ENCODE measurements at places on chromosomes 3 and 15. TPM values are rescaled to one million over a fixed set of nuclear protein-coding genes. Genes with fewer than 3 reads are reported as not detected.
A peak's percentile ranks its signal among the peaks of the same experiment; 100 is the strongest.

Gene CP
- not detected for total RNA-seq

Gene PTX3
- total RNA-seq = not detected

Gene CYP1A1
- 0.48 TPM for total RNA-seq

Gene NAA80
- total RNA-seq = 24.9 TPM

Gene CPLX3
- 0.16 TPM for total RNA-seq

Gene HTR3E
- total RNA-seq = not detected

Gene SKOR1
- 0.09 TPM for total RNA-seq

Gene IGDCC3
- not detected for total RNA-seq

Gene TM4SF1
- total RNA-seq = not detected

Gene WDR93
- not detected for total RNA-seq

Gene GTPBP8
- 22.7 TPM for total RNA-seq

GRCh38 chr3:185658504-185658912 is 72.4 kb downstream of the SENP2 start:
- no peaks in the 10 kb centered on the region for H3K36me3 ChIP-seq
- peaks cover 4% of the 10 kb centered on the region for H3K27me3 ChIP-seq
- peaks cover 2% of the 10 kb centered on the region for H3K4me1 ChIP-seq
- H3K4me3 ChIP-seq = no peak overlapping the region
- no peak for DNase-seq

DNA sequence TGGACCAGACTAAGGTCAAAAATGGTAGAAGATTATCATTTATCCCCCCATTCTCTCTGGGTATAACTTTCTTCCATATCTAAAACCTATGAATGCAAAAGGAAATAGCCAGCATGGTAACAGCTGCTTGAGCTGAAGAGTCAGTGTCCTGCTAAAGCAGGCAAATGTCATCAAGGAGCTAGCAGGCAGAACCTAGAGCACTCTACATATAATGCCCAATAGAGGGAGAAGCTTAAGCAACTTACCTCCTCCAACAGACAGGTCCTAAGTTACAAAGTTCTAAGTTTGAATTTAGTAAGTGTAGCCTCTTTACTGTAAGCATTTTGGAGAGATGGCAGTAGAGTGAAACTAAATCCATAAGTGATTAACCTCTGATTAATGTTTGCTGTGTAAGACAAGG is 7.7 kb downstream of the RAF1 start:
- peaks cover 32% of the 10 kb centered on the region for H3K4me1 ChIP-seq
- no peak overlapping the region for H3K27ac ChIP-seq
- no peaks in the 10 kb centered on the region for H3K27me3 ChIP-seq
- peaks cover 17% of the 10 kb centered on the region for H3K36me3 ChIP-seq
- no peak overlapping the region for H3K4me3 ChIP-seq

DNA sequence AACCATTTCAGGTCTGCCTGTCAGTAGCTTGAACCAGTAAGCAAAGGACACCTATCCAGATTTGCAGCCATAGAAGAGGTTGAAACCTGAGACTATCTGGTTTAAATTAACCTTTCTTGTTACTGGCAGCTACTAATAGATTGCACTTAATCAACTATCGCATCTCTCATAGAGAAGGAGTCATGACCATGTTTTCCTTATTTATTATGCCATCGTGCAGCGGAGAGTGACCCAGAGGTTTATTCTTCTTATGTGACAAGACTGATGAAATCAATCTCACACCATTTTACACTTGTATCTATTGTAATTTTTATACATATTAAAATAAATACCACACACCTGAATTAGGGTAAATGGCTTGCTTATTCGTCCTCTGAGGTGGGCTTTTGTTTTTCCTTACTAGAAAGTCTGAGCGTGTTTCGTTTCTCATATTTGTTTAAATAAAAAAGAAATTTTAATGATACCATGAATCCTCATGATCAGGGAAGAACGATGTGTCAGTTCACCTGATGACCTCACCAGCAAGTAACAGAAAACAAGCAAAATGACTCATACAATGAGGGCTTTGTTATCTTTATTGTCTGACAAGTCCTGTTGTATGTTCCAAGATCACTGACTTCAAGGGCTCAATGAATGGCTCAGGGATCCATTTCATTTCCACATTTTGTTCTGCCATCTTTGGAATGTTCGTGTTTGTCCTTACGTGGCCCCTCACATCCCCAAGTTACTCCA is 379.5 kb upstream of the DPH6 start:
- no peaks in the 10 kb centered on the region for H3K27me3 ChIP-seq
- no peaks in the 10 kb centered on the region for H3K36me3 ChIP-seq
- DNase-seq = no peak
- H3K4me3 ChIP-seq = no peak overlapping the region
- no peak overlapping the region for H3K27ac ChIP-seq

- no peaks in the 10 kb centered on the region for H3K4me1 ChIP-seq
- H3K4me3 ChIP-seq = no peak overlapping the region
- H3K36me3 ChIP-seq = no peaks in the 10 kb centered on the region
- peaks cover 54% of the 10 kb centered on the region for H3K27me3 ChIP-seq
- no peak for DNase-seq
- H3K27ac ChIP-seq = no peak overlapping the region
These were observed 40.0 kb downstream of the FMN1 start for GRCh38 chr15:33154351-33155166.

GRCh38 chr3:116961106-116961505 is 251.5 kb downstream of the TUSC7 start:
- H3K27me3 ChIP-seq = no peaks in the 10 kb centered on the region
- H3K27ac ChIP-seq = no peak overlapping the region
- H3K4me1 ChIP-seq = no peaks in the 10 kb centered on the region
- no peaks in the 10 kb centered on the region for H3K36me3 ChIP-seq

- peaks cover 5% of the 10 kb centered on the region for H3K27me3 ChIP-seq
- no peak overlapping the region for H3K27ac ChIP-seq
- H3K36me3 ChIP-seq = no peaks in the 10 kb centered on the region
- no peak for DNase-seq
- H3K4me1 ChIP-seq = no peaks in the 10 kb centered on the region
These were observed 183.3 kb upstream of the ZBTB20 start for GRCh38 chr3:115330430-115330829.

DNA sequence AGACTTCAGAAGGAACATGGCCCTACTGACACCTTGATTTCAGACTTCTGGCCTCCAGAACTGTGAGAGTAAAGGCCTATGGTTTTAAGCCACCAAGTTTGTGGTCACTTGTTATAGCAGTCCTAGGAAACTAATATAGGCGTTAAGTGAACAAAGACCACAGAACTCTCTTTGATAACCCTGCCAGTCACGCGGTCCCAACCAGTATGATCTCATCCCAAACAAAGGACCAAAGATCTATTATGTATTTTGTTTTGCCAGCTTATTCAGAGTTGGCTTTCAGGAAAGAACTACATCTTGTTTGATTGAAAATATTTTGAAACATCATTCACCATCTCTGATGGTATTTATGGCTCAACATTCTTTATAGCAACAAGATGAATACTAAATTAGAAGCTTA is 294.4 kb upstream of the SLCO3A1 start:
- no peak for DNase-seq
- H3K4me1 ChIP-seq = no peaks in the 10 kb centered on the region
- H3K27ac ChIP-seq = no peak overlapping the region
- peaks cover 4% of the 10 kb centered on the region for H3K27me3 ChIP-seq
- no peaks in the 10 kb centered on the region for H3K36me3 ChIP-seq

DNA sequence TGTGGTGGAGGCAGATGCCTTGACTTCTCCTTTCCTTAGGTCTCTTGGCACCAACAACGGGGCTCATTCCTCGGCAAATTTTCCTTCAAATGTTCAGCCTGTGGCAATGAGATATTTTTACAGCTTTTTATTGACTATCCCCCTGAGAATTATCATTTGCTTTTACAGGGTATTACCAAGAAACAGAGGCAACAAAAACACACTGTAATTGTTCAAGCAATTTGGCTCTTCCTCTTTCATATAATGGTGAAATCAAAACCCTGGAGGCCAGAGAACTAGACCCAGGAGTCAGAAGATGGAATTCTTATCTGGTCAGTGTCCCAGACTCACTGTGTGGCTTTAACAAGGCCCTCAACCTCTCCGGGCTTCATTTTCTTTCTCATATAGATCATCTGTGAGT is 40.1 kb downstream of the TRIM42 start:
- no peak for DNase-seq
- H3K36me3 ChIP-seq = no peaks in the 10 kb centered on the region
- H3K27me3 ChIP-seq = peaks cover 6% of the 10 kb centered on the region
- H3K27ac ChIP-seq = no peak overlapping the region

DNA sequence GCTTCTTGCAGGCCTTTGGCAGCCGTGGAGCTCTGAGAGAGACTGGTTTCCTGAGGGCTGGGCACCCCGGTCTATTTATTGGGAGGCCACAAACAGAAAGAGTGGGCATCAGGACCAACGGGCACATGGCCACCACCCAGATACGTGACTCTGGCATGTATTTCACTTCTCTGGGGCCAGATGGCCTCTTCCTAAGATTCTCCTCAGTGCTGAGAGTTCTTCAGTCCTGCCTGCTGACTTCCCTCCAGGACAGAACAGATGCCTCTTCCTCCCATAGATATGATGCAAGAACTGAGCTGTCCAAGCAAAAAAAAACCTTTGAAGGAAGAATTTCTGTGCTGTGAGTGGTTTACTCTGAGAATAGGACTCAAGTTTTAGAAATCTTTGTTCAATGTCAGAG is 107.7 kb downstream of the IGF2BP2 start:
- DNase-seq = no peak
- no peak overlapping the region for H3K27ac ChIP-seq
- no peaks in the 10 kb centered on the region for H3K4me1 ChIP-seq
- peaks cover 10% of the 10 kb centered on the region for H3K27me3 ChIP-seq

- peaks cover 12% of the 10 kb centered on the region for H3K36me3 ChIP-seq
- DNase-seq = peak; percentile 7
These were observed 11.8 kb downstream of the XXYLT1 start for GRCh38 chr3:195259154-195259474.

GRCh38 chr3:104368760-104369159 is 997.9 kb upstream of the ALCAM start:
- no peaks in the 10 kb centered on the region for H3K4me1 ChIP-seq
- H3K27me3 ChIP-seq = no peaks in the 10 kb centered on the region
- H3K36me3 ChIP-seq = no peaks in the 10 kb centered on the region
- H3K27ac ChIP-seq = no peak overlapping the region

GRCh38 chr15:95718441-95718840 is 612.1 kb upstream of the NR2F2 start:
- no peaks in the 10 kb centered on the region for H3K27me3 ChIP-seq
- no peak overlapping the region for H3K4me3 ChIP-seq
- no peak for DNase-seq

GRCh38 chr3:55127565-55127964 is 199.7 kb upstream of the LRTM1 start:
- H3K4me3 ChIP-seq = no peak overlapping the region
- H3K27me3 ChIP-seq = no peaks in the 10 kb centered on the region
- H3K4me1 ChIP-seq = no peaks in the 10 kb centered on the region
- DNase-seq = no peak
- H3K27ac ChIP-seq = no peak overlapping the region
- H3K36me3 ChIP-seq = no peaks in the 10 kb centered on the region

GRCh38 chr3:54832876-54833275 is 95.0 kb downstream of the LRTM1 start:
- no peaks in the 10 kb centered on the region for H3K27me3 ChIP-seq
- no peaks in the 10 kb centered on the region for H3K4me1 ChIP-seq
- H3K27ac ChIP-seq = no peak overlapping the region
- no peaks in the 10 kb centered on the region for H3K36me3 ChIP-seq

Measured in activated T-helper 2 cell treated with anti-CD3 and anti-CD28 coated beads, Interferon-gamma antibody, Interleukin-2, Interleukin-4, amounts not matched to agents 10 μg/mL and 5 μg/mL and 100 μg/mL, durations not matched to agents 14 hours and 24 hours and 36 hours (primary cell).